PC-9 (cell line): ENCODE measurements at places on chromosomes 3 and 15. TPM values are rescaled to one million over a fixed set of nuclear protein-coding genes. Genes with fewer than 3 reads are reported as not detected.
A peak's percentile ranks its signal among the peaks of the same experiment; 100 is the strongest.

GOLGA8S gene
- 0.09 TPM in 1 of 2 replicates, not detected in the other for total RNA-seq

CACNA2D3 gene
- 0.18 and 0.59 TPM in 2 replicates for total RNA-seq

REC114 gene
- not detected in 2 replicates for total RNA-seq

GADL1 gene
- not detected in 2 replicates for total RNA-seq

ACSBG1 gene
- total RNA-seq, result 0.48 and 1.2 TPM in 2 replicates

SCN11A gene
- not detected in 2 replicates for total RNA-seq

ATOSA gene
- 30.4 and 35.7 TPM in 2 replicates for total RNA-seq

TNNC1 gene
- total RNA-seq, result 8.3 and 8.4 TPM in 2 replicates

CLDN16 gene
- total RNA-seq, result 0.20 and 0.46 TPM in 2 replicates

DNA sequence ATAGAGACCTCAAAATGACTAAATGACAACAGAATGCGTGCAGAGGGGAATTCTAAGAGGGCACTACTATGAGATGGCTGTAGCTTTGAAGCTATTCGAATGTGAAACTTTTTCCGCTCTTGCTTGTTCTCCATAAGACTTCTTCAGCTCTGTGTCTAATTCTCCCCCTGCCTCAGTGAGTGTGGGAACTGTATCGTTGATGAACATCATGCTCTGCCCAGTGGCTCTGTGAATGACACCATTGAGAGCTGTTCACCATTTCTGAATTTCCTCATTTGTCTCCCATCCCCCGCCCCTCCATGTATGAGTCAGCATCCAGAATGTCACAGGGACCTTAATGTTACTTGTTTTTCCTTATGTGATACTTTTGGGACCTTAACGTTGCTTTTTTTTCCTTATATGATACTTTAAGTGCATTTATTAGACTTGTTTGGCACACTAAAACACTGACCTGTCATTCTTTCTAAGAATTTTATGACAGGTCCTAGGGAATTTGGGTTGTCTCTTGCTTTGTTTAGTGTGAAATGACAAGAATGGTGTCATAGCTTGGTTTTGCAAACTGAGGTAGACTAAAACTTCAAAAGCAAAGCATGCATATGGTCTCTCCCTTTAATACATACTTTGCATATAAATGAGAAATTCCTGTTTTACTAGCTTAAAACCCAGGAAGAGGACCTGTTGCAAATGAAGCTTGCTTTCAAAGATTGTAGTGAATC lies 99.6 kb downstream of the FNDC3B start:
- peak overlapping the region; percentile 86 for H3K27ac ChIP-seq
- peaks cover 55% of the 10 kb centered on the region for H3K36me3 ChIP-seq
- peak; percentile 77 for DNase-seq
- peaks cover 91% of the 10 kb centered on the region for H3K4me1 ChIP-seq
- H3K27me3 ChIP-seq, result no peaks in the 10 kb centered on the region

- H3K4me1 ChIP-seq, result no peaks in the 10 kb centered on the region
- H3K27ac ChIP-seq, result no peak overlapping the region
- H3K27me3 ChIP-seq, result no peaks in the 10 kb centered on the region
- DNase-seq, result no peak
Measured at GRCh38 chr3:155957412-155957880, 87.0 kb downstream of the GMPS start.

DNA sequence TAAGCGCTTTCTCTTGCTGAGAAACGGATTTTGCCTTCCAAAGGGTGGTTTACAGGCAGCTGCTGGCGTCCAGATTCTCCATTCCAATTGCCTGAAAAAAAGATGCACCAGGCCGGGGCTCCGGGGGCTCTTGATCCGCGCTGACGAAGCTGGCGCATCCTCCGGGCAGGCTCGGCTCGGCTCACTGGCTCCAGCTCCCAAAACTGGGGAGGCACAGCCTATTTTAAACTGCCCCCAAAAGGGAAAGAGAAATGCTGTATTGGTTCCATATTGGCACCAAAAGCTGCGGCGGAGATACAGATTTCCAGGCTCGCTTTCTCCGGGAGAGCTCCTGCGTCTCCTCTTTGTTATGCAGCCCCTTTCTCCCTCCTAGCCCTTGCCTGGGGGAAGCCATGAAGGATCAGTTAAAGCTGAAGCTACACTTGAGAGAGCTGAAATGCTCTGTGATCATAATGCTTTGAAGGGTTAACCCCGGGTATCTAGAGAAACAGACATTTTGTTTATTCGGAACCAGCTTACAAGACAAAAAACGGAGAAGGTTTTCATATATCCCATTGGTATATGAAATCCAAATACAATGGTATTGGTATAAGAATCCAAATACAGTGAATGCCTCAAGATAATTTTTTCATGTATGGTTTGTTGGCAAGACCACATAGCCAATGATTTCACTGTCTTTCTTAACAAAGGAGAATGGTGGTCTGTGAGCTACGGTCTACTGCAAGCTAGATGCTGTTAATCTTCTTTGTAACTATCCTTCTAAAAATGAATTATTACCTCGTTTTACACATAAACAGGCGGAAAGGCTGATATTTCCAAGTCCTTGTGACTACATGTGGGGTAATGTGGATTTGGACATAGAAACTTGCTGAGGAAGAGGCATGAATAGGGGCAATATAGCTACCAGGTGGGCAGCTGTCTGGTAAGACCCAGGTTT lies 693 bp downstream of the CD200 start:
- no peak for DNase-seq
- no peaks in the 10 kb centered on the region for H3K36me3 ChIP-seq
- no peaks in the 10 kb centered on the region for H3K27me3 ChIP-seq
- no peak overlapping the region for H3K27ac ChIP-seq

- no peaks in the 10 kb centered on the region for H3K4me1 ChIP-seq
- H3K27me3 ChIP-seq, result no peaks in the 10 kb centered on the region
- no peak overlapping the region for H3K27ac ChIP-seq
- no peaks in the 10 kb centered on the region for H3K36me3 ChIP-seq
Measured at GRCh38 chr15:44909423-44909822, 47.1 kb upstream of the TERB2 start.

- no peak overlapping the region for H3K4me3 ChIP-seq
- no peak overlapping the region for H3K27ac ChIP-seq
- no peaks in the 10 kb centered on the region for H3K36me3 ChIP-seq
- no peaks in the 10 kb centered on the region for H3K27me3 ChIP-seq
- DNase-seq, result no peak
Measured at GRCh38 chr3:20353286-20353685, 167.3 kb upstream of the SGO1 start.

DNA sequence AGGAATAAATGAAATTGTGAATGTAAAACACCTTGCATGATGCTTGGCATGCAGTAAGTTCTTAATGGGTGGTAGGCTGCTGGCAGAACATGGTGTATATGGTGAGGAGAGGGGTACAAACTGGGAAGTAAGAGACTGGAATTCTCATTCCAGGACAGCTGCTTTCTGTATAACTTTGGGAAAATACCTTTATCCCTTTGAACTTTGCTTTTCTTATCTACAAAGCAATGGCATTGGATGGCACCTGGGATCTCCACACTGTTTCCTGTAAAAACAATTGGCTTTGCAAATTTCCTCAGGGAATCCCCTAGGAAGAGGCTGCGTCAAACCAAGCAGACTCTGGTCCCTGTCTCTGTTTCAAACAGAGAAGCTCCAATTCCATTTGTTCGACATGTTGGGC lies 100.7 kb upstream of the SLC4A7 start:
- no peak overlapping the region for H3K27ac ChIP-seq
- 0 out of 2 replicates have a peak, but pooled peaks cover 2% of the 10 kb centered on the region for H3K4me1 ChIP-seq
- H3K36me3 ChIP-seq, result no peaks in the 10 kb centered on the region
- DNase-seq, result no peak

DNA sequence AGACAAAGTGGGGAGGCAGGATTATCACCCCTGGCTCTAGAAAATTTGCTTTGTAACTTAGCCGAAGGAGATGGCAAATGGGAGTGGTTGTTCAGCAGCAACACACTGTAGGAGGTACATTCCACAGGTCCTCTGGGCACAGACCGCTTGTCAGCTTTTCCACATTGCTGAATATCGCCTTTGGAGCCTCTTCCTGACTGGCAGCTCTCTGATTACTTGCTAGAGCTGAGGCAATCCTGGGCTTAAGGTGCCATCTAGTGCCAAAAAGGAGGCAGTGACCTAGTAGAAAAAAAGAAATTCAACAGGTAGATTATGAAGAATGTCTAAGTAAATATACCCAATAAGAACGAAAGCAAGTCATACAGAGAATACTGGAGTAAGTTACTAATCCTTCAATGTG lies 13.1 kb upstream of the SCN5A start:
- DNase-seq, result peak; percentile 46
- no peak overlapping the region for H3K4me3 ChIP-seq
- H3K27me3 ChIP-seq, result peaks cover 25% of the 10 kb centered on the region
- H3K36me3 ChIP-seq, result no peaks in the 10 kb centered on the region
- no peaks in the 10 kb centered on the region for H3K4me1 ChIP-seq

DNA sequence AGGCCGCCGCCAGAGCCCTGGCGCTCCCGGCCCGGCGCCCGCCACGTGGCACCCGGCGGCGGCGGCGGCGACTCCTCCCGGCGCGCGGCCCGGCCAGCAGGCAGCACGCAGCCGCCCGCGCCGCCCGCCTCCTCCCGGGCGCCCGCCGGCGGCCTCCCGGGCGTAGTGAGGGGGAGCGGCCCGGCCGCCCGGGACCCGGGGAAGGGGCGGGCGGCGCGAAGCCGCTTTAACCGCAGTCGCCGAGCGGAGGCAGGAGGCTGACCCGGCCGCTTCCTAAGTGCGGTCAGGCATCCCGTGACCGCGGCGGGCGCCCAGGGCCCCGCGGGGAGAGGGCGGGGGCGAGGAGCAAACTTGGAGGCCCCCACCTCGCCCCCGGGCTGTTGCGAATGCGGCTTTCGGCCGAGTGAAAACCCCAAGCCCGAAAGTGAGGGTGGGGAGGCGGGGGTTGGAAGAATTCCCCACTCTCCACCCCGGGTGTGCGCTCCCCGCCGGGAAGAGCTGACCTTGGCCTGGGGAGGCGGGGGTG lies 1.7 kb upstream of the HES1 start:
- H3K4me3 ChIP-seq, result peak overlapping the region; percentile 40; the same call in 1 of the 2 replicates
- DNase-seq, result peak; percentile 95
- H3K27ac ChIP-seq, result peak overlapping the region; percentile 88
- H3K36me3 ChIP-seq, result peaks cover 24% of the 10 kb centered on the region

GRCh38 chr3:41630708-41631107 lies 331.2 kb downstream of the ULK4 start:
- no peaks in the 10 kb centered on the region for H3K4me1 ChIP-seq
- no peak overlapping the region for H3K4me3 ChIP-seq
- no peak for DNase-seq
- H3K36me3 ChIP-seq, result no peaks in the 10 kb centered on the region
- no peak overlapping the region for H3K27ac ChIP-seq
- no peaks in the 10 kb centered on the region for H3K27me3 ChIP-seq

DNA sequence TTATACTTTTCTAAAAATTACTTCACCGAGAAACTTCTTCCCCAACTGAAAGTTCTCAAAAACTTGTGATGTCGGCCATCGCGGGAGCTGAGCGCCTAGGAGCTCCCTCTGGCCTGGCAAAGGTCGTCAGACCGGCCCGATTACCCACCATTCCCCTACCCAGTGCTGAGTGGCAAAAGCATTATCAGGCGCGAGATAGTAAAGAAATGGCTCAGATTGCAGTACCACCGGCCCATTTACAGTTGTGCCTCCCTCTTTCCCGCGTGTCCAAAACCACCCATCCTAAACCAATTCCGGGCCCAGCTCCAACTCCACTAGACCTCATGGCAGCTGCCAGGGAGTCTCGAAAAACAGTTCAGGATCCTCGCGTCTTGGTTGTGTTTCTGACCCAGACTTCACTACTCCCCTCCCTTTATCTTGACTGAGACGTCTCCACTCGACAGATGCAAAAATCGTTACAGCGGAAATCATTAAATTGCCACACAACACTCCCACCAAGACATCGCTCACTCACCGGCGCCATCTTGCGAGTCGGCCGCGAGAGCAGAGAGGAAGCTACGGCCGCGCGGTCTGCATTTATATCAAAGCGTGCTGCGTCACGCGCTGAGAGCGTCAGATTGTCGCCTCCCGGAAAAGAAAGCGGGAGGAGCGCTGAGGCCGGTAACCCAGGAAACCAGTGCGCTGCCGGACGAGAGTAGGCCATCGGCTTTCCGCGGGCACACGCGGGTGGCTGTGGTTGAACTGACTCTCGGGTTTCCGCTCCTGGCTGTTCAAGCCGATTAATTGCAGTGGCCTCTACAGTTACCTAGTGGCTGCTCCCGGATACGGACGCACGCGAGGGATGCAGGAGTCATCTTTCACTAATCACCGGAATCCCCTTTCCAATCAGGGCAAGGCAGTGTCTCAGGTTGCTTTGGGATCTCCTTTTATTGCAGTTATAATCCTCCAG lies at the start of gene RPL22L1:
Gene RPL22L1 (minus strand): TSS at position 551 of the 949 bp plus-strand sequence. CDS start 28 bp downstream, at position 523.
- peak; percentile 96 for DNase-seq
- H3K27me3 ChIP-seq, result no peaks in the 10 kb centered on the region
- peak within 1 kb of the TSS; percentile 94 for H3K27ac ChIP-seq
- H3K36me3 ChIP-seq, result peaks cover 41% of the 10 kb centered on the region

DNA sequence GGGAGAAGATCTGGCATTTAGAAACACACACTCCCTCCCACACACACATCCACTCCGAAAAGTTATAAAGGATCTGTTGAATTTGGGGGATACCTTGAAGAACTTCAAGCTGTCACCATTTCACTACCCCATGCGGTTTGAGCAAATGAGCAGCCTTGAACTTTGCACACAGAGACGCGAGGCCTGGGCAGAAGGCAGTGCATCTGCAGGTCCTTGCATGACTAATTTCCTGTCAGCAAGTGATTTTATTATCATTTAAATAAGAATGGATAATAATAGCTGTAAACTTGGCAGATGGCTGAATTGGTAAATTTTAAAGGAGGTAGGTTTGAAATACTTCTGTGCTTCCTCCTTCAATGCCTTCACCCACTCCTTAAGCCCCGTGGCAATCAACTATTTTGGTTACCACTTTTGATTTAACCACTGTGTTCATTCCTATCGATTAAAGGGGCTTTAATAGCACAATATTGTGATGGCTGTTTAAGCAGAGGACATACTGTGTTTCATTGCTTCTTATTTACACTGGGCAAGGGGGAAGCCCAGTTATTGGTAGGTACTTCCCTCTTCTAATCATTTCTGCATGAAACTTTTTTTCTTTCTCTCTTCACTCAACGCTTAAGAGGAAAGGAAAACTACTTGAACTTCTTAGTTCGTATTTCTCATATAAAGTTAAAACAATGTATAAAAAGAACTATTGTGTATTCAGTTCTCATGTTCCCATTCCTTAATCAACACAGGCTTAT lies 108.1 kb downstream of the ROBO2 start:
- H3K4me3 ChIP-seq, result no peak overlapping the region
- no peak overlapping the region for H3K27ac ChIP-seq
- no peaks in the 10 kb centered on the region for H3K4me1 ChIP-seq
- no peaks in the 10 kb centered on the region for H3K36me3 ChIP-seq

- H3K27ac ChIP-seq, result no peak overlapping the region
- H3K27me3 ChIP-seq, result no peaks in the 10 kb centered on the region
- no peak overlapping the region for H3K4me3 ChIP-seq
- H3K4me1 ChIP-seq, result peaks cover 4% of the 10 kb centered on the region; the same call in 1 of the 2 replicates
- DNase-seq, result no peak
- peaks cover 22% of the 10 kb centered on the region for H3K36me3 ChIP-seq
Measured at GRCh38 chr3:172699031-172699430, 11.8 kb downstream of the NCEH1 start.

GRCh38 chr3:67790043-67790442 lies 135.6 kb upstream of the SUCLG2 start:
- H3K4me1 ChIP-seq, result no peaks in the 10 kb centered on the region
- H3K36me3 ChIP-seq, result no peaks in the 10 kb centered on the region
- peak; percentile 15 for DNase-seq
